ENCODE measurements at places on chromosomes 6 and 20.

- peak; percentile 37 for DNase-seq
These were observed 179.3 kb downstream of the MTHFD1L start for GRCh38 chr6:151044465-151045441.

DNA sequence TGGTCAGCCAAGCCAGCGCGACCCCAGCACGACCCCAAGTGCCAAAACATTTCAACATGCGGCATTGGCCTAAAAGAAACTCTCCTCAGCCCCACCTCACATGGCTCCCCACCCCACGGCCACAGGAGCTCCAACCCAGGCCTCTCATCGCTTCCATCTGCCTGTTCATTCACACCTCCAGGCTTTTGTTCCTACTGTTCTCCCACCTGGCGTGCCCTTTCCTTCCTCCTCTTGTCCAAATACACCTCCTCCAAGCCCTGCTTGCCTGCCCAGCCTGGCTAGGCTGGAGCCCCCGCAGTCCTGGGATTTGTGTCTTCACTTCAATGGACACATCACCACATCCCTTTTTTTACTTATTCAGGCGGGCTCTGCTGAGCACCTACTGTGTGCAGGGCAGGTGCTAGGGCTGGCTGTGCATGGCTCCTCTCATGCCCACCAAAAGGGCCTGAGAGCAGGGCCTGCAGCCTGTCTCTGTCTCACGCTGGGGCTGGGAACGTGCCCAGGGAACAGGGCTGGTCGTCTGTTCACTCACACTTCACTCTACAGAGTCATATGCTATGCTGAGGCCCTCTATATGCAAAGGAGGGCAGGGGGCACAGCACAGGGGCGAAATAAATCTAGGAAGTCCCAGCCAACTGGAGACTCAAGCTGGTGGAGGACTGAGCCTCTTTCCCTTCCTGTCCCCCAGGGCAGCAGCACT, 61.1 kb downstream of the GRM4 start:
- no peak for DNase-seq

DNA sequence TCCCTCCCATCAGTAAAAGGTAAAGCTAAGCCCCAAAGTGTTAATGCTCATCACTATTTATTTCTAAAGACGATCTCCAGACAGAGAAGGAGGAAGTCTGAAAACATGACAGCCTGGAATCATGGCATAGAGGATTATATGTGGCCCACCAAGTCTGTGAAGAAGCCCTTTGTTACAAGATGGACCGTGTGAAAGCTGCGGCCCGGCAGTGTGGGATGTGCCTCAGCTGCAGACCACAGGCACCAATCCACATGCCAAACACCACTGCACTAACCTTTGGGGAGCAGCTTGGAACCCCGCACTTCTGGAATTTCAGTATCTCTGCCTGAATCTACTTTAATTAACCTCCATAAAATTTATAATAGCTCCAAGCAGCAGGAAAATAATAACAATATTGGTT, 90.4 kb downstream of the SLC23A2 start:
- DNase-seq, result no peak

DNA sequence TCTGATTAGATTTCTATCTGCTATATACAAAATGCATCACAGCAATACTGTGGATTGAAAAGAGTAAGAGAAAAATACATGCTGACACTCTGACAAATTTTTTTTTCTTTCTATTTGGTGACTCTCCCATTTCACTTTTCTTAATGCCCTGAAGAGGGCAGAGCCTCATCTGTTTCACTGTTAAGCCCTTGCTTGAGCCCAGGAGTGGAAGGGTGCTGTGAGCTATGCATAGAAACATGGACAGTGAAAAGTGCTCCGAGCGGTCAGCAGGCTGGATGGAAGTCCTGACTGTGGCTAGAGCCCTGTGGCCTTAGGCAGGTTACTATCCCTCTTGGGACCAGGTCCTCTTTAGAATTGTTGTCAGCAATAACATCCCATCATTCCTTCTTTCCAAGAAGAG, 17.4 kb upstream of the CSE1L start:
- peak; percentile 38 for DNase-seq

DNA sequence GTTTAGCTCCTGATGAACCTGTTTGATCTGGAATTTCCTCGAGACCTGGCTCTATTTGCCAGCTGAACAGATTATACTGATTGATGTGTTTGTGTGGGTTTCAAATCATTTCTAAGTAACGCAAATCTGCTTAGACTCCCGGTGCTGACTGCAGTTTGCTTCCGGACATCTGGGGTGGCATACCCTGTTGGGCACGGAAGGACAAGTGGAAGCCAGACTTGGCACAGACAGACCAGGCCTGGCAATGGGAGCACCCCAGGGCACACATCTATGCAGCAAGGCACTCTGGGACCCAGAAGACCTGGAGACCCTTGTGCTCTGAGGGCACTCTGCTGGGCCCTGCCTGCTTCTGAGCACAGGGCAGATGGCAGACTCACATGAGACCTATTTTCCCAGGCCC, 433.7 kb upstream of the CHD6 start:
- no peak for DNase-seq

DNA sequence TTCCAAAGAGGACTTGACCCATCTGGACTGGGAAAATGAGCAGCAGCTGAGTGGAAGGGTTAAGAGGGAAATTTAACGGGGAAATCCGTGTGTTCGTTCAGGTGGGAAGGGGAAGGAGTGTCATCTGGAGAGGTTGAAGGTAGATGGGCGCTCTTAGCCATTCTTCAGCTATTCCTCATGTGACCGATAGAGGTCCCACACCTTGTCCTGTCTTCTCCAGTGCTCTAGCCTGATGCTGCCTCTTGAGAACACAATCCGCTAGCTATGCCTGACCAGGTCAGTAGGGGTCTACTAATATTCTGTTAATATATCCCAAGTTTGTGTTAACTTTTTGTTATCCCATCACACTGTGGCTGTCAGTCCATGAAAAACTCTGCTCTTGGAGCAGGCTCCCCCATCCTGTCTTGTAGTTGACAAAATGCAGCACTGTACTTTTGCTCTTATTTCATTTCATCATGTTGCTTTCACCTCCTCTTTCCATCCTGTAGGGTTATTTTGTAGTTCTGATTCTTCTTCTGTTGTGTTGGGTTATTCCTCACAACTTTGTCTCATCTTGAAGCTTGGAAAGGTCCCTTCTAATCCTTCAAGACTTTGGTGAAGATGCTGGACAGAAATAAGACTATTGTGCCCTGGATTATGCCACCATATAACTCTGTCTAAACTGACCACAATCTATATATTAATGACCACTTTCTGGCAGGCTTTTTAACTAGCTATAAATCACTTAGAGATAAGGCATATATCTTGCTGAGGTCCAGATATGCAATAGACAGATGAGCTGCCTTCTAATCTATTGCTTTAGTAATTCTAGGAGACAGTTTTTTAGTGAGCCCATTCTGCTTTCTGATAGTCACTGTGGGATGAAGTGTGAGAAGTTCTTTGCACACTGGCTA, 123.4 kb upstream of the SUPT3H start:
- DNase-seq, result peak; percentile 16

DNA sequence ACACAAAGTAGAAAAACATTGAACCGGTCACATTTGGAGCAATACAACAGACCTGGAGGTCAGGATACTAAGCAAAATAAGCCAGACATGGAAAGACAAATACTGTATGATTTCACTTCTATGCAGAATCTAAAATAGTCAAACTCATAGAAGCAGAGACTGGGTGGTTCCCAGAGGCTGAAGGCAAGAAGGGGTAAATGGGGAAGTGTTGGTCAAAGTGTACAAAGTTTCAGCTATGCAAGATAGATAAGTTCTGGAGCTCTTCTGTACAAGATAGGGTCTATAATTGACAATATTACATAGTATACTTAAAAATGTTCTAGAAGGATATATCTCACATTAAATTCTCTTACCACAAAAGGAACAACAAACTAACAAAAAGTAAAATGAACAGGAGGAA, 70.3 kb downstream of the TMEM244 start:
- DNase-seq, result no peak

GRCh38 chr20:48260129-48260756, 475.0 kb upstream of the SULF2 start:
- no peak for DNase-seq

DNA sequence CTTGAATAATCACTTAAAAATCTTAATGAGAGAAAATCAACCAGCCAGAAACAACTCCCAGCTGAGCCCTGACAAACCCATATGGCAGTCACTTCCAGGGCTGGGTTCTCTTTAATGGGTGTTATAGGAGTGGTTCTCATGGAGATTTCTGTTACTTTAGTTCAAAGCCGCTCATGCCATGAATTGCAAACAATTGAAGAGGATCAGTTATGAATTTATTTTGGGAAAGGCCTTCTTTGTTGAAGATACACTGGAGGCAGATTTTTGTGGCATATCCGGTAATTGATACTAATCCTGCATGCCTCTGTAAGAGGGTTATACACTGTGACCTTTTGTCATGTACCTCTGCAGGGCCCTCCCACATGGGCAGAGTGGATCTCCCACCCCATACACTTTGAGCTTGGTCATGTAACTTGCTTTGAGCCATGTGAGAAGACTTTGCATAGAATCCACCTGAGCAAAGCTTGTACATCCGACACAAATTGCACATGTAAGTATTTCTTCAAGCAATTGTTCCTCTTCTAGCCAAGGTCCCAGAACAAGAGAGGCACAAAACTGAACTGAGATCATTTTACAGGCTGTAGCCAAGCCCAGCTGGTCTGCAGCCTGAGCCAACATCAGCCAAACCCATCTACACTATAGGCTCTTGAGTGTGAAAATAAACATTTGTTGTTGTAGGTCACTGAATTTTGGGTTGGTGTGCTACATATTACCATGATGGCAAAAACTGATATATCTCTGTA, 492.3 kb downstream of the PREX1 start:
- no peak for DNase-seq

- no peak for DNase-seq
These were observed 76.5 kb upstream of the OPRM1 start for GRCh38 chr6:153962555-153962954.

DNA sequence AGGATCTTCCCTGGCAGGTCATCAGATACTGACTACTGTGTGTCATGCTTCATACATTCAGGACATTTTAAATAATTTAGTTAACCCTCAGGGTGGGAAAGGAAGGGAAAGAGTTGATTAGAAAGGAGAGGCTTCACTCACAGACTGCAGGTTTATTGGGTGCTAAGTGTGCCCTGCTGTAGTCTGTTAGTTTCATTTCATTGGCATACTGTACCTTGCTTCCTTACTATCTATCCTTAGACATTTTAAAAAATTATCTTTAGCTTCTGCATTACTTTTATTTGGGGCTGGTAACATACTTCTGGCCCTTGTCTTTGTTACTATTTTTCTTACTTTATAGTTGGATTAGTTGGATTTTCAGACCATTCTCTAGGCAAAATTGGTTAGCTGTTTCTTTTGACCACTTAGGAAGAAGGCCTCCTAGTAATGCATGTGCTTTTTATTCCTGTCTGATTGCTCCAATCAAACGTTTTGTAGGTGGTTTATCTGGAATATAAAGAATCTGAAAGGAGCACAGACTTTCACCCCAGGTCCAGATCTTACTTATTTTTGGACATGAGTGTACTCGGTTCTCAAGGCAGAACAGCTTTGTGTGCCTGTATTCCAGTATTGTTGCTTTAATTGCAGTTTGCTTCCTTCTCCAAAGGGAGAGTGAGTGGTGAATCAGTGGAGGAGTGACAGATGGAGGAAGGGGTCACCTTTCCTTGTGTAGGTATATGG, 82.7 kb upstream of the PRDM1 start:
- no peak for DNase-seq

DNA sequence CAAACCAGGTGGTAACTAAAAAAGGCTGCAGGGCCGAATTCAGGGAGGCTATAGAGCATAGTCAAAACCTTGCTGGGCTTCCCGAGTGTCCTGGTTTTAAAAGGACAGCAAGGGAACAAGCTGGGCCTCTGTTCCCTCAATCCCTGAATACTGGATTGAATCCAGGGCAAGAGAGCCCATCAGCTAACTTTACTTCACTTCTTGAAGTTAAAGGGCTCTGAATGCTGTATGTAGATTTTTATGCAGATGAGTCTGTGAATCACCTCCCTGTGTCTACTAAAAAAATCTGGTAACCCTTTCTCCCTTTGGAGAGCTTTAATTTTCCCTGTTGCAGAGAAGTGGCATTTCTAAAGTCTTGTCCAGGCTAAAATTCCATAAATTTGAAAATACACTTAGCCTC, 29.5 kb downstream of the LYRM4 start:
- DNase-seq, result no peak

DNA sequence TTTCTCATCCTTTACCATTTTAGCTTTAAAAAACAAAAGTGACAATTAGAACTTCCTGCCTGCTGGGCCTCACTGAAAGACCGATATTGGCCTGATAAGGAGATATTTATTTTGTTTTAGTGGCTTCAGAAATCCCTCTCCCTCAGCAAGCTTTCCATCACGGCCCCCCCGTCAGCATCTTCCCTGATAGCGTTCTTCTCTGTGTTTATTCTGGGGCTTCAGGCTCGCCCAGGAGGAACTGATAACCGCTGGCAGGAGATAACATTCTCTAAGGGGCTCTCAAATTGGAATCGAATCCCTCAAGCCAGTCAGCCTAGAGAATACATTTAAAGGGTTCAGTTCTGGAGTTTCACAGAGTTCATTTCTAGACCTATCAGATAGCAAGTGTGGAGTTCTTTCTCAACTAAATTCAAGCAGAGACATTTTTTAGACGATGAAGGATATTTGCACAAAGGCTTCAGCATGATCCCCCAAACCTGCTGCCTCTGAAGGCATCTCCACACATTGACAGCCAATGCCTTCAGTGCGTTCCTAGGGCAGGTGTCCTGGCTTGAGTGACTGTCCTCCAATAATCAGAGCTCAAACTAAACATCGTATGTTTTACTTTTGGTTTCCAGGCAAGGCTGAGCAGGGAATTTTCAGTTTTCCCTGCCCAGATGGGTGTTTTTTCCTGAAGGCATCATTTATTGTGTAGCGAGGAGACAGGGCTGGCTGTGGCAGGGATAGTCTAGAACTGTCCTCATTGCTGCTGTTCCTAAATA, 17.0 kb downstream of the PRDM1 start:
- no peak for DNase-seq

GRCh38 chr6:41352396-41352795, 17.0 kb downstream of the NCR2 start:
- no peak for DNase-seq

GRCh38 chr6:72770959-72771358, 149.1 kb downstream of the KCNQ5 start:
- DNase-seq, result no peak

- peak; percentile 18 for DNase-seq
These were observed 99.3 kb downstream of the LRRC1 start for GRCh38 chr6:53894091-53894490.

DNA sequence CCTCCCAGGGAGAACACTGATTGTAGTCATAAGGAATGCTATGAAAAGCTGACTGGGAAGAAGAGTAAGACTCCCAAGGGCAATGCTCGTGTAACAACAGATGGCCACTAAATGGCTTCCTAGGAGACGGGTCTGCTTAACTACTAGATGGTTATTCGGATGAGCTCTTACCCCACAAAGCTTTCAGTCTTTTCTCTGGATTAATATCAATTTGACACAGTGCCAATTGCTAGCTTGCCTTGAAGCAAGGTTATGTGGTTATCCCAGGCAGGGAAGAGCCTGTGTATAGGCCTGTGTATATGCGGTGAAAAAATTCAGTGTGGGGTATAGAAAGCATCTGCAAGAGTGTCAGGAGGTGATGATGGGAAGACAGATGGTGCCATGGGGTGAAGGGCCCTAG, 86.4 kb upstream of the NOX3 start:
- no peak for DNase-seq

- no peak for DNase-seq
These were observed 15.0 kb downstream of the FKBP5 start for GRCh38 chr6:35673755-35674154.

GRCh38 chr20:50274570-50275430, 84.2 kb downstream of the CEBPB start:
- DNase-seq, result no peak
